ENCODE measurements at places on chromosomes 7 and 10.
A peak's percentile ranks its signal among the peaks of the same experiment; 100 is the strongest.

GRCh38 chr7:111486472-111487142, 75.7 kb downstream of the IMMP2L start:
- peak; percentile 74 for DNase-seq

- no peak for DNase-seq
Measured at GRCh38 chr7:82599895-82600294, 156.3 kb upstream of the CACNA2D1 start.

DNA sequence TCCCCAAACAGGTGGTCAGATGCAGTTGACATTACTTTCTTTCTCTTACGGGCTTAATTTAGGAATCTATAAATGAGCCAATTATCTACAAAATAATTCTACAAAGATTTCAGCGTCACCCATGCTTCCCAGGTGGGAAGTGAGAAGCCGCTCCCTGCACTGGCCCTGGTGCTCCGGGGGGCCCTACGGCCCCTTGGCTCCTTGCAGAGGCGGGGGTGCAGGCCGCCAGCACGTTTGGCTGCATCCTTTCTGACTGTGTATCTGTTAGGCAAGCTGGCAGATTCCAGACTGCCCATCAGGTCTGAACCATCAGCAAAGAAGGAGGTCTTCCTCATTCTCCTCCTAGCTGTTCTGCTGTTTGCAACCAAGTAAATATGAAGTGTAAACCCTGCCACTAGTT, 16.3 kb downstream of the VWC2 start:
- no peak for DNase-seq

DNA sequence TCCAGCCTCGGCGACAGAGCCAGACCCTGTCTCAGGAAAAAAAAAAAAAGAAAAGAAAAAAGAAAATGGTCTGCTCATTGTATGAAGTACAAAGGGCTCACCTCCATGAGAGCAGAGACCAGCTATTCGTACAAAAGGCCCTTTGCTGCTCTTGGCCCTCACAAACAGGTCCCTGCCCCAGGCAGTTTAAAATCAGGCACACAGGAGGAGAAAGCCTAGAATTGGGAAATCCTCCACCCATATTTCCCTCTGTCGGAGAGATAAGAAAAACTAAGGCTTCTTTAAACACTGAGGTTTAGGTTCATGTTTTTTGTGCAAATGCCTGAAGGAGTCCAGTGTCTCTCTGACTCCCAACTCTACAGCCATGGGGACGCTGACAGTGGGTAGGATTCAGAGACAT, 15.1 kb downstream of the GNA12 start:
- no peak for DNase-seq

GRCh38 chr10:132350946-132351345, 19.0 kb downstream of the LRRC27 start:
- DNase-seq = no peak

DNA sequence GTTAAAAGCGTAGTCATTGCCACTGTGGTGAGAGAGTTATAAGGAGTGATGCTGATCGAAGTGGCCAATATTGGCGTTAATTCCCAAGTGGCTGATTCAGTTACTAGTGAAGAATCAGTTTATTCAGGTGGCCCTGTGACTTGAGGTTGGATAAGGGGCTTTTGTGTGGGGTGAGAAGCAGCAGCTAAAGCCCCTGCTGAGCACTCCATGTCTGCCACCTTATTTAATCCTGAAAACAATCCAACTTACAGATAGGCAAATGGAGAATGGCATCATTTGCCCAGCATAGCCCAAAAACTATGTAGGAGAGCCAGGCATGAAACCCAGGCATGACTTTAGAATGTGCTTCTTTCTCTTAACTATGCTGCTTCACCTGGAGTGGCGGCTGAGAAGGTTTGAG, 222.8 kb upstream of the KLF6 start:
- no peak for DNase-seq

- DNase-seq = no peak
Measured at GRCh38 chr10:74335501-74335900, 184.5 kb downstream of the ADK start.

GRCh38 chr10:34845070-34845469, 30.0 kb upstream of the PARD3 start:
- DNase-seq = no peak

DNA sequence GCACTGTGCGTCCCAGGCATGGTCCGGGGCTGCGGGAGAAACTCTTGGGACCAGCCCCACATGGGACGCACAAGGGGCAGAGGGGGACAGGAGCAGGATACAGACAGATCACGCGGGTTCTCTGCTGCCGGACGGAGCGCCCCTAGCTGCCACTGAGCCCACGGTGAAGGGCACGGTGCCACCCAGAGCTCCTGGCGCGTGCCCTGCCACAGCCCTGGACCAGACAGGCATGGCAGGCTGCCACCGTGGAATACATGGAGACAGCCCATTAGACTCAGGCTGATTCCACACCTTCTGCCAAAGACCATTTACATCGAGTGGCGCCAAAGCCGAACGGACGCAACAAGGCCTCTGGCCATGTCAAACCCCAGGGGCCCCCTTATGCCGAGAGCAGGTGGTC, 90.4 kb downstream of the MAD1L1 start:
- no peak for DNase-seq

- no peak for DNase-seq
Measured at GRCh38 chr7:90657481-90657880, 61.4 kb downstream of the CDK14 start.

DNA sequence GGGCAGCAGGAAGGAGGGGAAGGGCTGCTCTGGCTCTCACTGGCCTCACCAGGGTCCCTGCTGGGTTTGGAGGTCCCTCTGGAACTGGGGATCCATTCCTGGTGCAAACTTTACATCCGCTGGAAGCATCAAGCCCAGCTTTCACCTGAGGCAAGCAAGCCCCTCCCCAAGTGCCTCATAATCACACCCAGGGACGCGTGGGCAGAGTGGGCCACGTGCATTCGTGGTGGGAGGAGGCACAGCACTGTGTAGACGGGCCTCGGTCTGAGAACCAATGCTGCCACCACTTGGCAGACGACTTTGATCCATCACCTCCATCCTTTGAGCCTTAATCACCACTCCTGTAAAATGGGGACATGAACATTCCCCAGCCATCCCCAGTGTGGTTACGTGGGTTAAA, 74.1 kb downstream of the VWA2 start:
- DNase-seq = no peak

- no peak for DNase-seq
Measured at GRCh38 chr7:88005191-88005590, 71.1 kb downstream of the ADAM22 start.

GRCh38 chr7:47040795-47041347, 541.0 kb downstream of the TNS3 start:
- no peak for DNase-seq

- no peak for DNase-seq
Measured at GRCh38 chr10:88968391-88968790, 15.8 kb upstream of the ACTA2 start.

DNA sequence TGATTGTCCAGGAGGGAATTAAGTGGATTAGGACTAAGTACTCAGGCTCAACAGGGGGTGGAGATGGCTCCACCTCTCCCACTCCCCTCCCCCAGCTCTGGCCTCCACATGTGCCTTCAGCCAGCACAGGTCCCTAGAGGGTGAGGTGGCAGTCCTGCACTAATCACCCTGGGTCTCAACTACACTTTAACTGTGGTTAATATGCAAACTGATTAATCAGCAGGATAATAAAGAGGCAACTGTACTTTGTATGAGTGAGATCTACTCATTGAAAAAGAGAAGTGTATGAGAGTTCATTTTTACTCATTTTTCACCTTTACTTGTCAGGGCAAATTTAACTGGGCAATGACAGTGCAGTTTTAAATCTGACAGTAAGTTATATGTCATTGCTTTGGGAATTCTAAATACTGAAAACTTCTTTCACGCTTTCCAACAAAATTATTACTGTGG, 223.8 kb upstream of the CCDC6 start:
- no peak for DNase-seq

- no peak for DNase-seq
Measured at GRCh38 chr7:82950436-82950835, 212.2 kb downstream of the PCLO start.

GRCh38 chr7:49762666-49763065, 10.8 kb upstream of the VWC2 start:
- DNase-seq = no peak

DNA sequence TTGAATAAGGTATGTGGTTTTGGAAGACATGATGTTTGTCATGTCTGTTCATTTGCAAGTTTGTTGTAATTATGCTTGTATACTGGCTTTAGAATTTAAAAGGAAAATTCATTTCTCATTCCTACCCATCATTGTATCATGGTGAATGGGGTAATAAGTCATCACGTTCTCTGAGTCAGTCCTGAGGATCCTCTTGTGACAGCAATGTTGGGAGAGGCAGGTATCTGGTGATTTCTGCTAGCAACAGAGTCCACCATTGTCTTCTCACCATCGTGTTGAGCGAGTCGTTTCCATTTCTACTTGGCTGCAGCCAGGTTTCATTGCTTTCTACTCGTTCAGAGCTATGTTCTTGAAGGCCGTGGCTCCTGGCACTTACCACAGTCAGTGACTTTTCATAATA, 16.3 kb downstream of the CUL1 start:
- no peak for DNase-seq

- no peak for DNase-seq
Measured at GRCh38 chr7:148747274-148747673, 48.6 kb downstream of the CUL1 start.

DNA sequence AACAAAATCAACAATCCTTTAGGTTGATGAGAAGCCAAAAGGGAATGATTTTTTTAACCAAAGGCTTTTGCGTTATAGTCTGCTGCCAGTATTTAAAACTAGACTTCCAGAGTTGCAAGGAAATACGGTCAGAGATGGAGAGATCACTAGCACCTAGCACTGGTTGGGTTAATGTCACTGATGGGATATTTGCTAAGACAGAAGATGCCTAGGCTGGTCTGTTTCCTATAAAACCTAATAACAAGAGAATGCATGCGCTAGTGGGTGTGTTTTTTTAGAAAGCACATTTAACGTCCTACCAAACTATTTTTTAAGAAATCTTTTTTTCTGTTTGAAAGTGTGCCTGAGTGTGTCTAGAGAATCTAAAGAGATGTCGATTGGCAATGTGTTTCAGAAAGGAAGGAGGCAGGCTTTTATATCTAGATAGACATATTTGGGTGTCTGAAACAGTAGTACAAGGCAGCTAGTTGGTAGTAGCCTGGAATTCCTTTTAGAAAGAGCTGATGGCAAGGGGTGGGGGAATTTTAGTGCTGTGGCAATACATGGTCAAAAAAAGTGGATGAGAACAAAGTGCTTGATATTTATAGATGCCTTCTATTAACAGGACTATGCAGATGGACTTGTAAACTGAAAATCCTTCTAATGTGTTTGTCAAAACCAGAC, 863 bp downstream of the CALD1 start:
- DNase-seq = no peak

Data from PC-3 (cell line).